ENCODE measurements at places on chromosomes 13 and 19.

GRCh38 chr19:4300589-4300988, 1.6 kb downstream of the TMIGD2 start:
- no peak for DNase-seq

DNA sequence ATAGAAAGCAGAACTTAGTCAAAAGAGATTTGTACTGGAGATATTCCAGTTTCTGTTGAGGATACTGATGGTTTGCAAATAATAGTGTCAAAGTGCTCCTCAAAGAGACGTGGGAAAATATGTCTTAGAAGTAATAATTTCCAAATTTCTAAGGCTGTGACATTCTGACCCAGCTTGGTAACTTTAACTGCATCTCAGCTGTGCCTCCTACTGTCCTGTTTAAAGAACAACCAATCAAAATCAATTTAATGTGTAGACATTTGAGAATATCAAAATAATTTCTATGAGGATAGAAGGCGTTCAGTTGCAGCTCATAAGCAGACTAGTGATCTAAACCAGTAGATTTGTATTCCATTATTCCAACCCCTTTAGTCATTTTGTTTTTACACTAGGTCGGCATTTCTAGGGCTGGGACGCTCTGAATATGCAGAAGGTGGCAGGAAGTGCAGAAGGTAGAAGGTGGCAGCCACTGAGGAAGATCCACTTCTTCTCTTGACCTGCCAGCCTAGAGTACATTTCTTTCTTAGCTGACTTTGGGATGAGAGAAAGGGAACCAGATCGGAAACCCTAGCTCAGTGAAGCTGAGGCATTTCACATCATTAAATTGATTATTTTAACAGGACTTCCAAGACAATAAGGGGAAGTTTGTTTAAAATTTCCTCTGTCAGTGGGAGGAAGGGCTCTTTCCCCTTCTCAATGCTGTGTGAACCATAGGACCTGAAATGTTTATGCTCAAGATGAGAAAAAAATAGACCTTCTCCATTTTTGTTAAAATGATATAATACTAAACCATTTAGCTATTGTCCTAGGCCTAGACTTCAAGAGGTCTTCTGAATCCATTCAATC, 67.5 kb downstream of the COL4A1 start:
- no peak for DNase-seq

DNA sequence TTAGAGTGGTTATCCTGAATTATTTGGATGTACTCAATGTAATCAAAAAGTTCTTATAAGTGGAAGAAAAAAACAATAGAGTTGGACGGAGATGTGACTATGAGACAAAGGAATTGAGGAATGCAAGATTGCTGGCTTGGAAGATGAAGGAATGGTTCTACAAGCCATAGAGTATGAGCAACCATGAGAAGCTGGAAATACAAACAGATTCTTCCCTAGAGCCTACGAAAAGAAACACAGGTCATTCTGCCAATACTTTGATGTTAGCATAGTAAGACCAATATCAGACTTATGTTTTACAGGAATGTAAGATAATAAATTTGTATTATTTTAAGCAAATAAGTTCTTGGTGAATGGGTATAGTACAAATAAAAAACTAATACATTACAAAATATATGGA, 249.2 kb downstream of the DIAPH3 start:
- no peak for DNase-seq

DNA sequence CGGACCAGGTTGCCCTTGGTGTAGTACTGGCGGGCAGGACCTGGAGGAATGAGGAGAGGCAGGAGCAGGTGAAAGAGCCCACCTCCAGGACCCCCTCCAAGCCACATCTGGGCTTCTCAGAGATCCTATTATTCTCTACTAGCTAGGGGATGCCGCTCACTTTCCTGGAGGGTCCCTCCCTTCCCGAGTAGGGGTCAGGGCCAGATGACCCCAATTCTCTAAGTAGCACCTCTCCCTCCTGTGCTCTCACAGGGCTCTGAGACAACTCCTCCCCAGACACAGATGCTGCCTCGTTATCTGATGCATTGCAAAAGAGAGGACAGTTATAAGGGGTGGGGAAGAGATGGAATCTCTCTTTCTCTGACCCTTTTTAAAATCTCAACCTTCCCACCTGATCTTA, 22.9 kb downstream of the GP6 start:
- no peak for DNase-seq

DNA sequence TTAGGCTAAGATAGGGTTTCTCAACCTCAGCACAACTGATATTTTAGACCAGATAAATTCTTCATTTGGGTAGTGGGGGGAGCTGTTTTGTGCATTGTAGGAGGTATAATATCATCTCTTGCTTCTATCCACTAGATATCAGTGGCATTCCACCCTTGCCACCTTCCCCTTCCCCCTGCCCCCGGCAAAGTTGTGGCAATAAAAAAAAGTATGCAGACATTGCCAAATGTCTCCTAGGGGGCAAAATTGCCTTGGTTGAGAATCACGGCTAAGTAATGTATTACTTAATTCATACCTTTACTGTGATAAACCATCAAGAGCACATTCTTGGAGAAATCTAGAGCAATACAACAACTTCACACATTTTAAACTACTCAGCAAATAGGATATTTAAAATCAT, 51.4 kb downstream of the UBL3 start:
- no peak for DNase-seq

- no peak for DNase-seq
Measured at GRCh38 chr19:10653482-10653731, 739 bp upstream of the ILF3 start.

DNA sequence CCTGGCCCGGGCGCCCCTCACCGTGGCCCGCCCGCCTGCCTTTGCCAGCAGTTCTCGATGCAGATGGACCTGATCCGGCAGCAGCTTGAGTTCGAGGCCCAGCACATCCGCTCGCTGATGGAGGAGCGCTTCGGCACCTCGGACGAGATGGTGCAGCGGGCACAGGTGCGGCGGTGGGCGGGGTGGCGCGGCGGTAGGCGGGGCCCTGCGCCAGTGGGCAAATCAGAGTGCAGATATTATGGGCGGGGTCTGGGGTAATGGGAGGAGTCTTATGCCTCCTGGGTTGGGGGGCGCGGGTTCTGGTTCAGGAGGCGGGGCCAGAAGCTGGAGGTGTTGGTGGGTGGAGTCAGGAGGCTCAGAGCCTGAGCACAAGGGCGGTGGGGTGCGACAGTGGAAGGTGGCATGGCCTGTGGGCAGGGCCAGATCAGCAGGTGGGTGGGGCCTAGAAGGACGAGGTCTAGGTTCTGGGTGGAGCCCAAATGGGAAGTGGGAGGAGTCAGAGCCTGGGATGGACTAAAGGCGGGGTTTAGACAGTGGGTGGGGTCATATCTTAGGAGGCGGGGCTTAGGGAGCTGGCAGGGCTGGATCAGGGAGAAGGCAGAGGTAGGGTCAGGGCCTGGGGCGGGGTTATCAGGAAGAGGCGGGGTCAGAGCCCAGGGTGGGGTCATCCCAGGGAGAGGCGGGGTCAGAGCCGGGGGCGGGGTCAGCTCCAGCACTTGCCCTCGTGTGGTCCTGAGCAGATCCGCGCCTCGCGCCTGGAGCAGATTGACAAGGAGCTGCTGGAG, 5.6 kb downstream of the APC2 start:
- DNase-seq = peak; percentile 64

DNA sequence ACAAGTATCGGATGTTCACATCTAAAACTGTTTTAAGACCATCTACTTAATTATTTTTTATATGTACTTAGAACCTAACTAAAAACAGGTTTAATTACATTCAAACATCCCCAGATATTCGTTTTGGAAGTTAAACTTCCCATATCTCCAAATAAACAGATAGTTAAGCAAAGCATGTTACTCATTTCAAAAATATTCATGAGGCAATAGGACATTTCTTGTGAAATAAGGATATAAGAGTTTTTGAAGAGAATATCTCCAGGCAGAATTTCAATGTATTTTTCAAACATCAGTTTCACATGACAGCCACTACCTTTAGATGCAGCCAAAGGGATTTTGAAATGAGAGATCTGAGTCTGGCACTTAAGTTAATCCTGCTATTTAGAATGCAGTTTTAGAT, 697.5 kb downstream of the SLITRK1 start:
- DNase-seq = no peak

- DNase-seq = peak; percentile 33
Measured at GRCh38 chr13:20127562-20128458, 33.0 kb downstream of the GJA3 start.

GRCh38 chr19:46022061-46022430, 807 bp downstream of the PGLYRP1 start:
- DNase-seq = no peak

- DNase-seq = no peak
Measured at GRCh38 chr19:33055718-33056117, 9.0 kb downstream of the RHPN2 start.

DNA sequence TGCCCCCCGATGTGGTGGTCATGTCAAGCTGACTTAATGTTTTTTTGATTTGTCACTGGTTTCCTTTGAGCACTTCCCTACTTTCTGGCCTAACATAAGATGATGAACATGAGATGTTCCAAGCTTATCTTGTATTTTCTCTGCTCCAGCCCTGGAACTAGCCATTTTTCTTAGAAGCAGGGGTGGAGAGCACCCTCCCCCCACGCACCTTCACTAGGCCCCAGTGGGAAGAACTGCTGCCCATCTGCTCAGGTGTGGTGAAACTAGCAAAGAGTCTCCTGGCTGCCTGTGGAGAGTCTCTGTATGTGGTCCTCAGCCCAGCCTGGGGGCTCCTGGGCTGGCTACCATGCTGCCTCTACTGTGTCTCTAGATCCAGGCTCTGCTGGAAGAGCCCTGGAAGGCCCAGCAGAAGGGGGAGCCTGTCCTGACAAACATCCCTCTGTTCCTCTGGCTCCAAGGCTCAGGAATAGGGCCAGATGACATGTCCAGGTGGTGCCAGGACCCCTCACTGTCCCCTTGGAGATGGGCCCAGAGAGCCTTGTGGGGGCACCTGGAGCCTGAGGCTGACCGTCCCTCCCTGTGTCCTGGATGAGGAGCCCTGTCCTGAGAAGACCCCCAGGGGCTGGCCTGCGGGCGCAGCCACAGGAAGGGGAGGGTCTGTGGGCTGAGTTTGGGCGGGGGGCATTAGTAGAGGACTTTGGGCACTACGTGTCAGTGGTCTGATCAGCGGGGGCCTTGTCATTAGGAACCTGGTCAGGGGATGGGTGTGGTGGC, 4.8 kb upstream of the ZNF14 start:
- DNase-seq = no peak

DNA sequence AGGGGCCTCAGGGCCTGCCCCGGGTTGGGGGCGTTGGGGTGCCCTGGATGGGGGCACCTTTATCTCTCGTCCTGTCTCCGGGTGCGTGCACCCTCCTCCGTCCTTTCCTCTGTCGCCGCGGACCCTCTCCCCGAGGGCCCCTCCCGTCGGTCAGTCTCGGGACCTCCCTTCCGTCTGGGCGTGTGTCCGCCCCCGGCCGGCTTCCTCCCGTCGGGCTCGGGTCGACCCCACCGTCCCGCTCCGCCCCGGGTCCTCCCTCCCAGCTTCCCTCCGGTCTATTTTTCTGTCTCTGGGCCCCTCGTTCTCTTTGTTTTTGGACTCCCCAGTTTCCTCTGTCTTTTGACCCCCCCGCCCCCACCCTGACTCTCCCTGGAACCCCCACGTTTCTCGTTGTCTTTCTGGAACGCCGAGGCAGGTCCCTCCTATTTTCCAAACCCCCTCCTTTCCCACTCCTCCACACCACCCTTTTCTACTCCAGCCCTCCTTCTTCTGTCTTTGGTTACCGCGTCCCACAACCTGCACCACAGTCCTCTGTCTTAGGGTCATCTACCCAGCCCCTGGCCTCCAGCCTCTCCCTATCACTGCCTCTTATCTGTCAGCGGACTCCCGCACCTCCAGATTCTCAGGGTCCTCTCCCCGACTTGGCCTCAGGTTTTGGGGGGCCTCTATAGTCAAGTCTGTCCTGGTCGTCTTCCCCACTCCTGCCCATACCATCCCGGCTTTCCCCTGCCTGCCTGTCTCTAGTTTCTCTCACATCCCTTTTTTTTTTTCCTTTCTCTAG, 757 bp downstream of the EGLN2 start:
- no peak for DNase-seq

DNA sequence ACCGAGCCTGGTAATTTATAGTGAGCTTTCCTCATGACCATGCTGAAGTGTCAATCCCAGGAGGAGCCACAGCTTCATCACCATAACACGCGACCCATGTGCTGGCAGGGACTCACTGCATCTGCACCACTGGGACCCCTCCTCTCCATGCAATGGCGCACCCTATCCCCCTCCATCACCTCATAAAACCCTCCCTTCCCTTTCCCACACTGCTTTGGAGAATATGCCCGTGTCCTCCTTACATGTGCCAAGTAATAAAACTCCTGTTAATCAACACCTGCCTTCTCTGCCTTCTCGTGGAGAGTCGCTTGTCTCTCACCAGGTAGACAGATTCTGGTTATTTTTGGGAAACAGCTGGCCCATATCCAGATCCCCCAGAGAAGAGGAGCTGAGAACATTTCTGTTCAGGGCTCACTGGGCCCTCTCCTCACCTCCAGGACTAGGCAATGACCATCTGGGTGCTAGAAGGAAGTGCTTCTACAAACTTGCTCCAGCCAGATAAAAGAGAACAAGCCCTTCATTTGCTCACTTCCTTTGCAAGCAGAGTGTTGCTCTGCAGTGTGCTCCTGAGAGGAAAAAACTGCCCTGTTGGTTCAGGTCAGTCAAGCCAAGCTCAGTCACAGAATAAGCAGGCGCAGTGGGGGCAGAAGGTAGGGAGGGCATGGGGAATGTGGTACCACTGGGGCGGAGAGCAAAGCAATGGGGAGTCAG, 894.3 kb downstream of the UQCRFS1 start:
- no peak for DNase-seq

- peak; percentile 6 for DNase-seq
Measured at GRCh38 chr13:78121459-78122348, 203.1 kb upstream of the EDNRB start.

DNA sequence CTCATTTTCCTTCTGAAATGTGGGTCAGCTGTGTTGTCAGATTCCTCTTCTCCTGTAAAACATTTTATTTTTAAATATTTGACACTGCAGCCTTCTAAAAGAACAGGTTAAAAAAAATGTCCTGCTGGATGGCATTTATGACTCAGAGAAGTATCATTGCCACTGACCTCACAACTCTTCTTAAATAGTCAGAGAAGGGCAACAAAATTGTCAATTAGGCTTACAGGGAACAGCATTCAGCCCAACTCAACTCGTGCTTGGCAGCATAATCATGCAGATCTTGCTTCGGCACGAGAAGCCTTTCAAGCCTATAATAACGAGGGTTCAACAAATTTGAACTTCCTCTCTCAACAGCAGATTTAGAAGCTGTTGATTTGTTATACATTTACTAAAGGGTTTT, 296.7 kb upstream of the DACH1 start:
- no peak for DNase-seq

DNA sequence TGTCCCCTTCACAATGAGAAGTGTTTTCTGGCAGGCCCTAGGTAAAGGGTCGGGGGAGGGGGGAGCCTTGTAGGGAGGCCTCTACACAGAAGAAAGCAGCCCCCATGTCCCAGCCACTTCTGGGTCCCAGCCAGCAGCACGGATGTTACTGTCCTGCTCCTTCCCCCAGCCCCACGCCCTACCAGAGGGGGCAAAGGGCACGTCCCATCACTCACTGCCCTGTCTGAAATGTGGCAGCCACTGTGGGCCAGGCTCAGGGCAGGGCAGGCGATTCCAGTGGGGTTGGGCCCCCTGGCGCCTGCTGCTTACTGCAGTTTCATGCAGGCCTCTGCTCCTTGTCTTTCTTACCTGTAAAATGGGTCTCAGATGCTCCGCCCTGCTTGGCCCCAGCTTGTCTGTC, 6.1 kb upstream of the SLC25A42 start:
- DNase-seq = no peak

- DNase-seq = no peak
Measured at GRCh38 chr13:39415008-39415802, 187.8 kb downstream of the LHFPL6 start.

GRCh38 chr13:81393721-81394120, 1052.8 kb upstream of the SPRY2 start:
- no peak for DNase-seq

All from activated T-cell treated with anti-CD3 and anti-CD28 coated beads for 48 hours (primary cell).